ENCODE measurements at places on chromosomes 7 and 10. TPM values are rescaled to one million over a fixed set of nuclear protein-coding genes. Genes with fewer than 3 reads are reported as not detected.

DNA sequence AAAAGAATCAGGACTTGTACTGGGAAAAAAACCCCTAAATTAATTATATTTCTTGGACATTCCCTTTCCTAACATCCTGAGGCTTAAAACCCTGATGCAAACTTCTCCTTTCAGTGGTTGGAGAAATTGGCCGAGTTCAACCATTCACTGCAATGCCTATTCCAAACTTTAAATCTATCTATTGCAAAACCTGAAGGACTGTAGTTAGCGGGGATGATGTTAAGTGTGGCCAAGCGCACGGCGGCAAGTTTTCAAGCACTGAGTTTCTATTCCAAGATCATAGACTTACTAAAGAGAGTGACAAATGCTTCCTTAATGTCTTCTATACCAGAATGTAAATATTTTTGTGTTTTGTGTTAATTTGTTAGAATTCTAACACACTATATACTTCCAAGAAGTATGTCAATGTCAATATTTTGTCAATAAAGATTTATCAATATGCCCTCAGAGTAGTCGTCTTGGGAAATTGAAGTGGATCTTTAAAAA lies 6.6 kb downstream of the EMX2 start:
- DNase-seq, result no peak

DNA sequence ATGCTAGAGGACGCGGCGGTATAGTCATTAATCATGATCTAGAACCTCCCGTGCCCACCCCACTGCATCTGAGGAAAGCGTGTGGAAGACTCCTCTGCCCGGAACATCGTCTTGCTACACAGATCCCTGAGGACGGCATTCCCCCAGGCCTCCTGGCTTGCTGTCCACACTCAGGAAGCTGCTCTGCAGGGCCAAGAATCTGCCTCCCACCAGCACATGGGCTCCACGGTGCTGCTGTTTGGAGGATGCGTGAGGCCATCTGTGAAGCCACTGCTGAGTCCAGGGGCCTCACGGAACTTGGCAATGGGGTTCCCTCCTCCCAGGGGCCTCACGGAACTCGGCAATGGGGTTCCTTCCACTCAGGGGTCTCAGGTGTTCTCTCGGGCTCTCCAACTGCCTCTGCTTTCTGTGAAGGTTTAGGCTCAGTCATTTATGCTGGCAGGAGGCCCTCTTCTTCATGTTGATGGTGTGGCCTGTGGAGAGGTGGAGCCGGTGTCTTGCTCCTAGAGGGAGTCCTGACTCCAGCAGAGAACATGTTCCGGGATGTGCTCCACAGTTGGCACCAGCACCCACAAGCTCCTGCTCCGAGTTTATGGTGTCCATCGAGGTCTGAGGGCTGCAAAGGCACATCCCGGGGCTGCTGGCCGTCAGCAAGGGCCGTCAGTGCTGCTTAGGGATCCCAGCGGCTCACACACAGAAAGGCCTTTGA lies 273.3 kb downstream of the DNAJB6 start:
- no peak for DNase-seq

- no peak for DNase-seq
Measured at GRCh38 chr7:149776289-149776688, 2.9 kb upstream of the ZNF467 start.

GRCh38 chr10:49395741-49396665 lies at the start of gene DRGX:
Gene DRGX, minus strand, starts transcription at chr10:49396089. Its CDS starts 649 bp downstream, at chr10:49395440.
- no peak for DNase-seq

- DNase-seq, result no peak
Measured at GRCh38 chr10:79176052-79176501, 107.3 kb downstream of the ZMIZ1 start.

- DNase-seq, result no peak
Measured at GRCh38 chr7:94432817-94433216, 38.1 kb downstream of the COL1A2 start.

- no peak for DNase-seq
Measured at GRCh38 chr10:124995605-124996004, 53.7 kb downstream of the ZRANB1 start.

DNA sequence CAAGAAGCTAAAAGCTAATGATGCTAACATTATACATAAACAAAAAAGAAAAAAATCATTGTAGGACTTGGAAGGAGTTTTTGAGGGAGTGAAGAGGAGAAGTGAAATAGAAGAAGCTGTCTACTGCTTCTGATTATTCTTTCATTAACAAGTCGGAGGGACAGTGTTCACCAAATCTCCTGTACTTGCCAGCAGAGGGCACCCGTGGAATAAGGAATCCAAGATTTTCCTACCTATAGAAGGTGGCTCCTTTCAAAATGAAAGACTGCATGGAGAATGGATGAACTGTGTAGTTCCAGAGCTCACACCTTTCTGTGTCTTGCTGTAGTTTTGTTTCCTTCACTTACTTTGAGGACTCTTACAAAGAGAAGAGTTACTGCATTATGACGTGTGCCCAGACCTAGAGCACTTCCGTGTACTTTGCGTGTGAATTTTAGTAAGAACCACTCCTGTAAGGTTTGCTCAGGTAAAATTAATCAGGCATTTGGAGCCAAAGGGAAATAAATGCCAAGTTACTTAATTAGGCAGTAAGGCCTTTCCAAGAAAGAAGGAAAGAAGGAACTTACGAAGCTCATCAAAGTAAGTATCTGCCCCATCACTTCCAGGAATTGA lies 145.1 kb downstream of the SEMA3D start:
- DNase-seq, result peak; percentile 63

- peak; percentile 52 for DNase-seq
Measured at GRCh38 chr10:102814873-102815661, 22.1 kb downstream of the CYP17A1 start.

- no peak for DNase-seq
Measured at GRCh38 chr7:103445228-103446048, 569 bp downstream of the SLC26A5 start.

DNA sequence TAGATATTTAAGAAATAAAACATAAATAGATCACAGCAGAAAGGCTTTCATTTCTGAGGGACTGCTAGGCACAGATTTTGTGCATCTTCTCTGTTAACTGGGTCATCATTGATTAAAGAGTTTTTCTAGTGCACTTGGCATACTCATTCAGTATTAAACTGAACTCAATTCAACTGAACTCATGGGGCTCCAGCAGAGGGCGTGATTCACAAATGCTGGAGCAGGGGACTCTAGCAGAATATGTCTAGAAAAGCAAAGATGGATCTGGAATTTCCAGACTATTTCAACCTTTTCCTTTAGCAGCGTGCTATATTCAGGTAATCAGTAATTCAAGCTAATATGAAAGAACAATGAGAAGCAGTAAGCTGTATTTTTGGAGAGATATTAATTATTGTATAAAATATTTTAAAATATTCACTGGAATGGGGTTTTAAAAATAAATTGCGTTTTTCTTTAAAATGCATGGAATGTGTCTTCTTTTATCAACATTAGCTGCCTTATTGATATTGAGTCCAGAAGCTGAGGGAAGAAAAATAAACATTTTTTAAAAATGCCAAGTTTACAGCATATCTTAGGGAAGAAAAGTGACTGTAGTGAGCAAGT lies 296.8 kb upstream of the CACNA2D1 start:
- no peak for DNase-seq

Gene OR9A2
- total RNA-seq, result not detected

Gene IL6
- not detected for total RNA-seq

Gene FXYD4
- not detected for total RNA-seq

Data from prostate gland (tissue), 2 donors.